ENCODE measurements at places on chromosomes 13 and 19.

DNA sequence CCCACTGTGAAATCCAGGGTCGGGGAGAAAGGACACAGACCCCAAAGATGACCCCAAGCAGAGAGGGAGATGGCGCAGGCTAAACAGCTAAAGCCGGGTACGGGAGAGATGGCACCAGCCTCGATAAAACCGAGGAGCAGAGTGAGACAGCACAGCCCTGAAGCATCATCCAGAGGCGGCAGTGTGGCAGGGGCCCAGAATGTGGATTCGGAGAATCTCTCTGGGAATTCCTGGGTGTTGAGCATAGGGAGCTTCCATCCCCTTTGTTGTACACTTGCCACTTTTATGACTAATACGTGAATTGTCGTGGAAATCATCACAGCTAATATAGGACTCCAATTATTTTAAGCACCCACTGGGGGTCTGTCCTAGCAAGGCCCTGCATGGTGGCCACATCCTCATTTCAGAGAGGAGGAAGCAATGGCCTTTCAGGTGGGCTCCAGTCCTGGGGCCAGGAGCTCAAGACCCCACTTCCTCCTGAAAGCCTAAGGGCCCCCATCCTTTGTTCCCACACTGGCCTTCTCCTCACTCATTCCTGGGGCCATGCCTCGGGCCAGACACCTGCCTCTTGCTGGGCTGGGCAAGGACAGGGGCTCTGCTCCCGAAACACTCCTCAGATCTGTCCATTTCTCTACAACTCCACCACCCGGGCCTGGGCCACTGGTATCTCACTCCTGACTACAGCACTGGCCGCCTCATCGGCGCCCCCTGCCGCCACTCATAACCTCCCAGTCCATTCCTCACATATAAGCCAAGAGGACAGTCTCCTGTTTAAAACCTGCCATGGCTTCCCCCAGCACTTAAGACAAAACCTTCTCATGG is 29.3 kb upstream of the ATP1A3 start:
- peak; percentile 53 for DNase-seq

DNA sequence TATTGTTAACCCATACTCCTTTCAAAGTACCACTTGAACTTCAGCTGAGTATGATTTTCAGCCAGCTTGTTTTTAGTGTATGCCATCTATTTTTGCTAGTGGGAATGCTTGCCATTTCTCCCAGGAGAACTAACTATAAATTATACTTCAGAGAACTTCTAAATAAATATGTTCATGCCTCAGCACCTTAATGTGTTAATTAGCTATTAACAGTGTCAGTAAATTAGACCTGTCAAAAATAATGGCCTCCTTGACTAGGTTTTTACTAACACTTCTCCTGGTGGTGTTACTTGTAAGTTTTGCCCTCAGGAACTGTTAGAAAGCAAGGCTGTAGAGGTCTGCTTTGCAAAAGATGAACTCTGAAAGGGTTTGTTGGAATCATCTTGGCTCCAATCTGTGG is 4.5 kb downstream of the CLDN10 start:
- DNase-seq = no peak

DNA sequence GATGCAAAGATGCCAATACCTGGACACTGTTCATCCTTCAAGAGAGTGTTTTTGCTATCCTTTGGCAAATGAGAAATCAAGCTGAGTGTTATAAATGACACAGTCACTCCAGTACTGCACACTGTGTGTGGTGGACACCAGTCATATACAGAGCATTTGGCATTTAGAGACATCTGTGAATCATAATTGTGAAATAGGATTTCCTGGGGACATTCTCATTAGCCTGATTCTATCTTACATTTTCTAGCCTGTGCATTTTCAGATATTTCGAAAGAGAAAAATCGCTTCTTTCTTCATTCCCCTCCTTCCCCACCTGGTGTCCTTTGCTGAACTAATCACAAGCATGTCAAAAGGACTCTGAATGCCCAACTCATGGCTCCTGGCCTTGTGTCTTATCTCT is 781.0 kb upstream of the ARGLU1 start:
- no peak for DNase-seq

- peak; percentile 49 for DNase-seq
Measured at GRCh38 chr13:97226788-97227627, 4.9 kb downstream of the MBNL2 start.

GRCh38 chr13:113927661-113928581 is 46.0 kb downstream of the C13orf46 start:
- DNase-seq = no peak

DNA sequence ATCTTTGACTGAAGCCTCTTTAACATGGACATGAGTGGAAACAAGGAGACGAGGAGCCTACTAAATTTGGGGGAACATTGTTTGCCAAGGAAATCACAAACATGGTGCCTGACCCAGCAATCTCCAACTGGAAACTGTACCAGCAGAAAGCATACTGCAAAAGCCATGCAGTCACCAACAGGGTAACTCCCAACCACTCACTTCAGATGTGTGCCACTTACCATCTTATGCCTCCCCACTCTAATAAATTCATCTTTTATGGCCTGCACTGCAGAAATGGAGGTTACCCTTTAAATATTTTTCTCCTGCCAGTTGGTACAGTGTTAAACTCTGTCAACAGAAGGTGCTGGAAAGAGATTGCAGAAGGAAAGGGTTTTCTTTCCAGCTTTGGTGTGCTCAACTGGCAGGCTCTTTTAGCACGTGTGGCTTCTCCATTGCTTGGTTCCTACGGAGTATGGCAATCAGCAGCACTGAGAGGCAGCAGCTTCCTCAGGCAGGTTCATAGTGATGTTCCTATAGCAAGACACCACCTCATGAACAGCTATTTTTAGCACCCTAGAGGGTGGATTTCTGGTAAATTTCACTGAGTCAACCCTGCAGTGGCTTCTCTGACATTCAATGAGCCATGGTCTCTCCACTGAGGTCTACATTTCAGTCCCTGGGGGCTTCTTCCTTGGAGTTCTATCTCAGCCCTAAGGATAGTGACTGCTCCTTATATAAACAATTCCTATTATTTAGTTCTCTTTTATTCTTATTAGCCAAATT is 21.4 kb downstream of the MIR17HG start:
- no peak for DNase-seq

DNA sequence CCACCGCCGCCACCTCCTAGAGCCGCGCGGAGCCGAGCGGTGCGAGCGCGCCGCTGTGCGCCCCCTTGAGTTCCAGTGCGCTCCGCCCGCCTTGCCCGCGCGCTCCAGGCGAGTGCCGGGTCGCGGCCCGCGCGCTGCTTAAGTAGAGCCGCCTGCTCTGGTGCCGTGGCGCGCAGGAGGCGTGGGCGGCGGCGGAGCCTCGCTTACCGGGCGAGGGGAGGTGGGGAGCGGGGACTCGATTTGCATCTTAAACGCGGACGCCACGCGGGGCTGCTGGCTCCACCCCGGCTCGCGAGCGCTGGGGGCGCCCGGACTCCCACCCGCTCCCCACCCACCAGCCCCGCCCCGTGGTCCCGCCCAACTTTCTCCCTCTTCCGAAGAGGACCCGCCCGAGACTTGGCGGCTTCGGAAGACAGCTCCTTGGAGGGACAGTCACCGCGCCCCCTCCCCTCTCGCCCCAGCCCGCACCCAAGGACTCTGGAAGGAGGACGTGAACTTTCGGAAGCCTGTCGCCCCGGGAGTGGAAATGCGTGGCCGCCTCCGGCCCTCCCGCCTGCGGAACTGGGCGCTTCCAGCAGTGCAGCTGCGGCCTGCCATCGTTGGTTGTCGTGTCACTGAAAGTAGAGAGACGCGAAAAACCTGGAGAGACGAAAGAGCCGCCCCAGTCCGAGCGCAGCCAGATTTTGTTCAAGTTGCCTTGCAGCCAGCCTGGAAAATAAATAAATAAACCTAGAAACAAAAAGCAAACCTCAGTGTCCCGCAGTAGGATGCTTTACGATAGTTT is at the start of gene KCTD12:
Gene KCTD12 (minus strand): TSS at position 114 of the 784 bp plus-strand sequence. CDS start 257 bp downstream, outside the sequence.
- DNase-seq = peak; percentile 80

- DNase-seq = peak; percentile 65
Measured at GRCh38 chr13:44854313-44855060, 134.8 kb downstream of the NUFIP1 start.

DNA sequence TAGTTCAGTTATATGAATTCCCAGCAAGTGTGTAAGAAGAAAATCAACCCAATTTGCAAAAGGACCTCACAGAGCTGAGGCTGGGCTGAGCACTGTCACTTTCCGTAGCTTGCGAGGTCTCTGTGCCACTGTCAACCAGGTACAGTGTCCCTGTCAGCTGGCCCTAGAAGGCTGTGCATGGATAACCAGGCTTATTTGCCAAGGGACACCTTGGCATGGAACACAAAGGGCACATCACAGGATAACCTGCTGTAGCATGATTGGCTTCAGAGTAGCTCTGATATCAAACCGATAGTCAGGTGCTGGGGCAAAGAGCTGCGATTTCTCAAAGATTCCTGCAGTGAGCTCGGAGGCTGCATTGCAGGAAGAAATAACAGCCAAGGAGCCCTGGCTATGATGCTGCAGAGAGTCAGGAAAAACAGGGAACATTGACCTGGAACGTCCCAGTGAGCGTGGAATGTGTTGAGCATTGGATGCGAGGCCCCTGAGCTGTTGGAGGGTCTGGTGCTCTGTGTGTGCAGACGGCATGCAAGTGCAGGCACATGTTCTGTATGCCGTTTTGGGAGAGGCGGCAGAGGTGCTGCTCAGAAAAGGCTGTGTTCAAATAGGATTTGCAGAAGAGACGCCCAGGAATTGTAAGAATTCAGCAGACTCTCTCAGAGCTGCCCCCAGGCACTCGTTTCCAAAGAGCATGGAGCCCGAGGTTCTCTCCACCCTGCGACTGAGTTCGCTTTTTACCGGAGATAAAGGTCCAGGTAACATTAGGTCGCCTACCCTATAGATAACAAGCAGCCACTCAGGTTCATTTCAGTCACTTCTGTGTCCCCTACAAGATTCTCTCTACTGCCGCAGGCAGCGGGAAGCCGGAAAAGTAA is 213.5 kb upstream of the IRS2 start:
- DNase-seq = no peak

DNA sequence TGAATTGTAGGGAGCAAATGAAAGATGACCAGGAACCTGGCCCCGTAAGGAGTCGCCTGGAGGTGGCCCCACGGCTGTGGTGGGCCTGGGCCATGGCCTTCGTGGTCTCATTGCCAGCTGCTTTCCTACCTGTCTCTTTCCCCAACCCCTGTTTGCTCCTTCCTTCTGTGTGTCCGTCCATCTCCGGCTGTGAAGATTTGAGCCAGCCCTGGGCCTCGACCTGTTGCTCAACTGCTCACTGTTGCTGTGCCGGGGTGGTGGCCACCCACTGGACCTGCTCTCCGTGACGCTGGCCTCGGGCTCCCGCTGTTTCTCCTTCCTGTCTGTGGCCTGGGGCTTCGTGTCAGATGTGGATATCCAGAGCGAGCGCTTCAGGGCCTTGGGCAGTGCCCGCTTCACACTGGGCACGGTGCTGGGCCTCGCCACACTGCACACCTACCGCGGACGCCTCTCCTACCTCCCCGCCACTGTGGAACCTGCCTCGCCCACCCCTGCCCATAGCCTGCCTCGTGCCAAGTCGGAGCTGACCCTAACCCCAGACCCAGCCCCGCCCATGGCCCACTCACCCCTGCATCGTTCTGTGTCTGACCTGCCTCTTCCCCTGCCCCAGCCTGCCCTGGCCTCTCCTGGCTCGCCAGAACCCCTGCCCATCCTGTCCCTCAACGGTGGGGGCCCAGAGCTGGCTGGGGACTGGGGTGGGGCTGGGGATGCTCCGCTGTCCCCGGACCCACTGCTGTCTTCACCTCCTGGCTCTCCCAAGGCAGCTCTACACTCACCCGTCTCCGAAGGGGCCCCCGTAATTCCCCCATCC is 8.5 kb downstream of the DBP start:
- DNase-seq = no peak

- no peak for DNase-seq
Measured at GRCh38 chr19:16608290-16608739, 19.7 kb downstream of the MED26 start.

DNA sequence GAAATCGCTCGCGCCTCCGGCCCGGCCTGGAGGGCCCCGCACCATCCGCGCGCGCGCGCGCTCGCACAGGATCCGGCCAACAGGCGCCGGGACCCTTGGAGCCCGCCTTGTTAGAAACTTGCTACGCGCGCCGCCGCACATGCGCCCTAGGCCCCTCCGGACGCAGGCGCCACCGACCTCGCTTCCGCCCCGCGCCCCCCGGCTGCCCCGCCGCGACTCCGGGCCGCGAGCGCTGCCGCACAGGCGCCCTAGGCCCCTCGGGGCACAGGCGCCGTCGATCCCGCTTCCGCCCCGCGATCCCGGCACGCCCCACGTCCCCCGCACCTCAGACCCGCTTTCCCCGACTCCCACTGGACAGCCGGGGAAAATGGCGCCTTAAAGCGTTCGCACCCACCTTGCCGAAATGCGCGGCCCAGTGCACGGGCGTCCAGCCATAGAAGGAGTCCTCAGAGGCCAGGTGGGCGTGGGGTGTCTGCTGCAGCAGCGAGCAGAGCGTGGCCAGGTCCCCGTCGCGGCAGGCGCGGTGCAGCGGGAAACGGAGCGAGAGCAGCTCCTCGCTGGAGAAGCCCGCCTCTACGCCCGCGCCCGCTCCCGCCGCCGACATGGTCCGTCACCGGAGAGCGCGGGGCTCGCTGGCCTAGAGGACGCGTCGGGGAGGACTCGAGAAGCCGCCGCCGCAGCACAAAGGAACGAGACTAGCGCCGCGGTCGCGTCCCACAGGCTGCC is 375 bp downstream of the ANKRD10 start:
- peak; percentile 74 for DNase-seq

- no peak for DNase-seq
Measured at GRCh38 chr13:34521171-34521570, 420.9 kb upstream of the NBEA start.

GRCh38 chr13:110269509-110270185 is 37.3 kb downstream of the COL4A1 start:
- DNase-seq = no peak

DNA sequence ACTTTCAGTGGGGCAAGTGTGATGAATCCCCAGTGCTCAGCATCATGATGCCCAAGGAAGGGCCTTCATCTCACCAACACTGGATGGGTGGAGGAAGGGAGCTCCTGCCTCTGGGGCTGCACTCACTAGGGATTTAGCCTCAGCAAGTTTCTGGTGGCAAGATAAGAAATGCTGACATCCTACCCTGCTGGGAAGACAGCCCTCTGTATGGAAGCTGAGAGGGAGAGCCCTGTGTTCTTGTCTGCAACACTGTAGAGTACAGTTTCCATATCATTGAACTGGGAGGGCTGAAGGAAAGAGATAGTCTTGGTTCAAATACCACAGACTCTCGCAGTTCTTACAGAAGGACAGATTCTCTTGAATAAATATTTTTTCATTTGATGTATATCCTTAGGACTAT is 7.3 kb upstream of the ZNF460 start:
- no peak for DNase-seq

DNA sequence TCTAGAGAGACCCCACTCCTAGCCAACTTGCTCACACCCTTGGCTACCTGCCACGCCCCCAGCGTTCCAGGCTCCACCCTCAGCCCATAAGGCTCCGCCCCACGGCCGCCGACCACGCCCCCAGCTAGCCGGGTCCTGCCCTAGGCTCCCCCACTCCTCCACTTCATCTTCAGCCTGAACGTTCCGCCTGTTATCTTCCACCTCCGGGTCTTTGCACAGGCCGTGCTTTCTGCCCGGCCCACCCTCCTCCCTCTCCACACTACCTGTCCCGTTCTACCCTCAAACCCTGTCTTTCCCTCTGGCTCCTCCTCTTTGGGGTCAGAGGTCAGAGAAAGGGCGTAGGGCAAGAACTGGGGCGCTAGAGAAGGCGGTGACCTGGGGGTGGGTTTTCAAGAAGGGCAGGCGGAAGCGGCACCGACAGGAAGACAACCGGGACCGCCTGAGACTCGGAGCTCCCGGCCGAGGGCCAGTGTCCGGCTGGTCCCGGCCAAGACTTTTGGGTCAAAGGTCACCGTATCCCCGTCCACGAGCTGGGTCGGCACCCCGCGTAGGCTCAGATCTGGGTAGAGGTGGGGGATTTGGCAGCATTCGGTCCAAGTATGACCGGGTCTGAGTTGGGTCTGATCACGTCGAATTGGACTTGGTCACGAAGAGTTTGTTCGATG is 2.2 kb downstream of the PDE4C start:
- DNase-seq = peak; percentile 64

Measured in Peyer's patch (tissue), 4 donors.